ENCODE measurements at places on chromosomes 5 and 9. TPM values are rescaled to one million over a fixed set of nuclear protein-coding genes. Genes with fewer than 3 reads are reported as not detected.

The PCDHA9 gene
- total RNA-seq, result 2.5 TPM

The EFNA5 gene
- 65.0 TPM for total RNA-seq

The CCL19 gene
- total RNA-seq, result not detected

The NR2F1 gene
- 6.6 TPM for total RNA-seq

GRCh38 chr5:142767178-142767577 lies 3.0 kb upstream of the ARHGAP26 start:
- H3K4me3 ChIP-seq, result no peak overlapping the region
- H3K27me3 ChIP-seq, result peaks cover 12% of the 10 kb centered on the region
- H3K27ac ChIP-seq, result no peak overlapping the region
- peaks cover 7% of the 10 kb centered on the region for H3K4me1 ChIP-seq

DNA sequence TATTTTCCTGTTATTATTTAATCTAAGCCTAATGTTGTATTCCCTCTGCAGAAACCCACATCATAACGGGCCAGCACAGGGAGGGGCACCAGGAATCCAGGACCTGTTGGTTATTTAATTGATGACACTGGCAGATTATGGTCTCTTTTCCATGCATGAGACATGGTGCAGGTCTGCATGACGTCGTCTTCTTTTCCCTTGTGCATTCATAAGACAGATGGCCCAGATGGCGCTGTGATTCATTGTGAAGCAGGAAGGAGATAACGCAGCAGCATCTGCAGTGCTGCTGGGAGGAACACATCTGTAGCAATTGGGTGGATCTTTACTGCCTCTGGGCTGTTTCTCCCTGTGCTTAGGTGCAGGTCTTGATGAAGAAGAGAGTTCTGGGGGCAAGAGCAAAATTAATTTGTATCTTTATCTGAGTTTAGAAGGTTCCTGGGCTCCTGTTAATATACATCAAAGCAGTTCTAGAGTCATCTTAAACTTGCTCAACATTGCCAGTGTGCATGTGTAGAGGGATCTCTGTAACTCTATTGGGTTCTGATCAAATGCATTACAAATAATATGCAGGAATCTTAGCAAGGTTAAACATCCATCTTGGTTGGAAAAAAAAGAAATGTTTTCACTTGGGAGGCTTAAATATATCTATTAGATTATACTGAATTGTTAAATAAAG lies 176.1 kb downstream of the PCSK1 start:
- H3K27me3 ChIP-seq, result no peaks in the 10 kb centered on the region
- no peak overlapping the region for H3K4me3 ChIP-seq
- H3K4me1 ChIP-seq, result no peaks in the 10 kb centered on the region
- DNase-seq, result no peak
- H3K27ac ChIP-seq, result no peak overlapping the region
- no peaks in the 10 kb centered on the region for H3K36me3 ChIP-seq

DNA sequence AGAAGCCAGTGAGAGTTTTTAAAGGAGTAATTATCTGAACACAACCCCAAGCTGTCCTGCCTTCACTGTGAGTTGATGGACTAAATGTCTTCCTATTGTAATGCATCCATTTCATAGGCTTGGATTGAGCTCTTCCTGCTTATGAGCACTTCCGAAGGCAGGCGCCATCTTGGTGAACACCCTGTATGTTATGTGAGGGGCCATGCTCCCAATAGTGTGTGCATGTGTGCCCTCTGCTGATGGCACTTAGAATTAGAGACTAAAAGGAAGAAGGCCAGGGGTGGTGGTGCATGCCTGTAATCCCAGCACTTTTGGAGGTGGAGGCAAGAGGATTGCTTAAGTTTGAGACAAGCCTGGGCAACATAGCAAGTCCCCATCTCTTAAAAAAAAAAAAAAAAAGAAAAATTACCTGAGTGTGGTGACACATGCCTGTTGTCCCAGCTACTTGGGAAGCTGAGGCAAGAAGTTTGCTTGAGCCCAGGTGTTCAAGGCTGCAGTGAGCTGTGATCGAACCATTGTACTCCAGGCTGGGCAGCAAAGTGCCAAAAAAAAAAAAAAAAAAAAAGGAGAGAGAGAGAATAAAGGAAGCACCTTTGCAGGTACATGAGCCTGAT lies 65.0 kb downstream of the C9orf152 start:
- DNase-seq, result no peak

DNA sequence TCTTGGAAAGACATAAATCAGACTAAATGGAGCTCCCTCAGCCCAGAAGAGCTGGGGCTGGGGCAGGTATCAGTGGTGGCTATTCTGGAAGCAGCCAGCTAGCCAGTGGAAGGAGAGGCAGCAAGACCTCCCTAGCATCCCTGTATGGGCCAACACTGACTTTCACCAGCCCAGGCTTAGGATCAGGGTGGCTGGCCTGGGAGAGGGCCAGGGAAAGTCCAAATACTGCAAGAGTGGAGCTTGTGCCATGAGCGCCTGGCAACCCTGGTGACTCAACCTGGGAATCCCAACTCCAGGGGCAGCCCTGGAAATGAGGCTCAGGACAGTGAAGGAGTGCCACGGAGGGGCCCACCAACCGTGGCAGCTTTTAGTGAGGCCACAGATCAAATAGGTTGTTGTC lies 7.6 kb upstream of the IRF1 start:
- H3K36me3 ChIP-seq, result no peaks in the 10 kb centered on the region
- peak; percentile 66 for DNase-seq
- peaks cover 5% of the 10 kb centered on the region for H3K4me1 ChIP-seq
- peak overlapping the region; percentile 69 for H3K27ac ChIP-seq
- H3K4me3 ChIP-seq, result no peak overlapping the region

- no peak for DNase-seq
- H3K4me3 ChIP-seq, result no peak overlapping the region
- H3K27me3 ChIP-seq, result no peaks in the 10 kb centered on the region
- H3K36me3 ChIP-seq, result peaks cover 1% of the 10 kb centered on the region
- no peak overlapping the region for H3K27ac ChIP-seq
Observed at GRCh38 chr5:93993161-93993560, 251.8 kb upstream of the POU5F2 start.

DNA sequence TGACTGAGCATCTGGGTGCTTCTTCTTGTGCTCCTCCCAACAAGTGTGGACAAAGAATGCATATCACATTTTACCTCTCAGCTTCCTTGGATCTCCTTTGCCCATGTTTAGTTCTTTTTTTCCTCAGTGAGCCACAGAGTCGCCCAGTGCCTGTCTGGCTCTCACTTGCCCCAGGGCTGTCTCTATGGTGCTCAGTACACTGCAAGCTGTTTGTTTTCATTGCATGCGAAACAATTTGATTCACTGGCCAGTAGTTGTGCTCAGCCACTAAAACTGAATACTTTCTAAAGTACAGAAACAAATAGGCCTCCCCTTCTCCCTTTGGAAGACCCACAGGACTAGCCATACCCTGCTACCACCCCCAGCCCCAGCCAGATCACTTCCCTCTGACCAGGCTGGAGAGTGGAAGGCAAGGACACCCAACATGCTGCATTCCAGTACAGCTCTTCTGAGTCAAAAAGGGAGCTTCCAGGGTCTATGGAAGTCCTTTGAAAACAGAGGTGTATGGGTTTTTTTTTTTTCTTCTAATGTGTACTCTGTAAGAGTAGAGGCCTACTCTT lies 3.8 kb downstream of the LHFPL2 start:
- no peaks in the 10 kb centered on the region for H3K27me3 ChIP-seq
- peak overlapping the region; percentile 61 for H3K4me3 ChIP-seq
- H3K4me1 ChIP-seq, result peaks cover 52% of the 10 kb centered on the region
- H3K27ac ChIP-seq, result no peak overlapping the region
- H3K36me3 ChIP-seq, result peaks cover 27% of the 10 kb centered on the region

DNA sequence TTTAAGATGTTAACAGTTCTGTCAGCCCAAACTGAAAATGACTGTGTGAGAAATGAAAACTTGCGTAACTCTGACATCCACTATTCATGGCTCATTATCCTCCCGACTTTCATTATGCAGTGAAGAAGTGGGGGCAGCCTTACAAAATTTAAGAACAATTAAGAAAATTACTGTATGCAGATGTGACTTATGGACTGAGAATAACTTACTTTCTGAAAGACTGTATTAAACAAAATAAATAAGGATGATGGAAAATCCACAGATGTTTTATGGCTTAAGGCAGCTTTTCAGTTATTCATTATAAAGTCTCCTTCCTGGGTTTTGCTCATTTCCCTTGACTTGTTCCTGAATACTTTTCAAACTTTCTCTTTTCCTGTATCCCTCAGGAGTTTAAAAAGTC lies 55.2 kb downstream of the GRIN3A start:
- DNase-seq, result no peak
- H3K27ac ChIP-seq, result no peak overlapping the region
- peaks cover 4% of the 10 kb centered on the region for H3K27me3 ChIP-seq

DNA sequence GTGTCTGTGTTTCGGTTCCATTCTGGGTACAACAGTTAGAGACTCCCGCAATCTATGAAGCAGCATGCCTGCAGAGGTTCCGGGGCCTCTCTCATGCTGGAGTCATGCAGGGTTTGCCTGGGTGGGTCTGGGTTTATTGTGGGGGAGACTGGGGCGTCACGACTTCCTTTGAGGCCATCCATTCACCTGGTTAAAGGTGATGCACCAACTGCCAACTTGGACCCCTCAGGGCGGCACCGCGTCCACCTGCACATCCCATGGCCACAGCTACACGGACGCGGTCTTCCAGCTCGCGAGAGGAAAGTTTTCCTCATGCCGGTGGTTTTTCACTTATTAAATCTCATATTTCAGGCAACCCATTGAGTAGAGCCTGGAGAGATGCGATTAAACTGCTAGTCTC lies 30.9 kb upstream of the IRX4 start:
- H3K27me3 ChIP-seq, result peaks cover 23% of the 10 kb centered on the region
- no peak overlapping the region for H3K27ac ChIP-seq
- no peak for DNase-seq

DNA sequence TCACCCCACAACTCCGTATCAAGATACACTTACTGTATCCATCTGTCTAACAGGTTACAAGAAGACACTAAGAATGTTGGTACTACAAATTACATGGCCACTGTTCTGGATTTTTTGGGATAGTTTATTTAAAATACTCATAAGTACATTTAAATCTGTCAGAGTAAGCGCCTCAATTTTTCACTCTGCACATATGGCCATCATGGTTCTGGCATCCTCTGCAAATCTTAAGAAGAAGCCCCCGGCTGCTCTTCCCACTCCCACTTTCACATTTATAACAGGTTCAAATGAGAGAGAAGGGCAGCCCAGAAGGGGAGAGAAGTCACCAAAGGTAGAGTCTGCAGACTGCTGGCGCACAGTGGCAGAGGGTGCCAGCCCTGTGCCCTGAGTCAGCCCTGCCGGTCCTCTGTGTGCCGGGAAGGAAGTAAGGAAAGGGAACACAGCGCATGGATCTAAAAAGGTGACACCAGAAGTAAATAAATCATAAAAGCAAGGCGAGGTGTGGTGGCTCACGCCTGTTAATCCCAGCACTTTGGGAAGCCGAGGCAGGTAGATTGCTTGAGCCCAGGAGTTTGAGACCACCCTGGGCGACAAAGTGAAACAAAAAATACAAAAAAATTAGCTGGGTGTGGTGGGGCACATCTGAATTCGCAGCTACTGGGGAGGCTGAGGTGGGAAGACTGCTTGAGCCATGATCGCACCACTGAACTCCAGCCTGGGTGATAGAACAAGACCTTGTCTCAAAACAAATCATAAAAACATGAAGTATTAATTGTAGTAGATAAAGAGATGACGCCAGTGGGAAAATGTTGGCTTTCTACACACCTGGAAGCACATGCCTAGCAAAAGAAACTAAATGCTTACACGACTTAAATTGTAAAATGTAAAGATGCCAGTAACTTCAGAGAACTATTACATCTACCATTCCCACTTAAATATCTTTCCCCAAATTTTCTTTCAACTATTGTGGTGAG lies 30.0 kb downstream of the RNF130 start:
- no peak overlapping the region for H3K27ac ChIP-seq
- H3K4me3 ChIP-seq, result no peak overlapping the region
- H3K36me3 ChIP-seq, result peaks cover 42% of the 10 kb centered on the region
- peaks cover 11% of the 10 kb centered on the region for H3K4me1 ChIP-seq
- no peak for DNase-seq

DNA sequence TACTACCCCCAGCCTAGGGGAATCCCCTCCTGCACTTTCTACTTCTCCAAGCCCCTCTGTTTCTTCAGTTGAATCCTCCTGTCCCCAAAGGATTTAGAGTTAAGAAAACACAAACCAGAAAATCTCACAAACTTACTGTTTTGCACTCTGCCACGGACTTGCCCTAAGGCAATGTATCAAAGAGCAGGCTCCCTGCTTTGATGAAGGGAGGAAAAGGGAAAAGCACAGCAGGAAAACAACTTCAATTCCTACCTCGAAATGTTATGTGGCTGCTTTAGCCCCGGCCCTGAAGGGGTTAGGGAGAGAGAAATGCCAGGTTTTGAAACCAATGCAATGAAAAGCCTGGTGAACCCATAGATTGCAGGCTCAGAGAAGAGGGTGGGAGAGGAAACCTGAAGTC lies 254.7 kb downstream of the MAN2A1 start:
- H3K4me3 ChIP-seq, result no peak overlapping the region
- no peaks in the 10 kb centered on the region for H3K36me3 ChIP-seq
- no peaks in the 10 kb centered on the region for H3K27me3 ChIP-seq
- H3K4me1 ChIP-seq, result peaks cover 15% of the 10 kb centered on the region

DNA sequence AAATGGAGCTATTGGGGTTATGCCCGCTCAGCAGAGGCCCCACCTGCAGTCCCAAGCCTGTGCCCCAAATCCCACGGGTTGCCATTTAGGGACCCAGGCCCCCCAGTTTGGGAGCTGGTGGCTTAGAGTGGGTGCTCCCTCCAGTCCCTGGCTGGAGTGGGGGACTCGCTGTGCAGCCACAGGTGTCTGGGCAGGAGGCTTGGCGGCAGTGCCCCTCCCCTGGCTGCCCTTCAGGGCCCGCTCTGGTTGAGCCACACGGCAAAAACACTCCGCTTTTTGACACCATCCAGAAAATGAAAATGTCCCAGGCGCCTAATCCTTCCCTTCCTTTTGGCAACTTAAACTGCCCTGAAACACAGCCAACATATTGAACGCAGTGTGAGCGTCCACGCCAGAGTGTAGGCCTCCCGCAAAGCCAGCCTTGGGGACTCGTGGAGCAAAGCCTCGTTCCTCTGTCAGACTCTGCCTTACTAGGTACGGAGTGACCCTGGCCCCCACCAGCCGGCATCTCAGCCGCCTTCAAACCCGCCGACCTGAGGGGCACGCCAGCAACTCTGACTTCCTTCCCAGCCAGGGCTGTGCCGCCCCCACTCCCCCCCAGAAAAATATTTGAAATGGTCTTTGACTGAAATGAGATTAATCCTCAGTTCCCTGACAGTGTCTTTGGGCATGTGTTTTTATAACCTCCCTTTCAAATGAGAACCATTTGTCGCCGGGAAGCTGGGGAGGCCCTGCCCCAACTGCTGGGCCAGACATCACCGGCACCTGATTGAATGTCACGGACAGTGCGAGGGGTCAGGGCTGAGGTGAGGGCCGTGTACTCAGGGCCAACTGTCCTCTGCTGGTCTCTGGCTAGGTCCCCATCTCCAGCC lies 98.5 kb upstream of the LMX1B start:
- no peak for DNase-seq
- no peak overlapping the region for H3K27ac ChIP-seq
- H3K4me1 ChIP-seq, result peaks cover 50% of the 10 kb centered on the region
- peak overlapping the region; percentile 65 for H3K4me3 ChIP-seq
- no peaks in the 10 kb centered on the region for H3K36me3 ChIP-seq

Data from type B pancreatic cell (in vitro differentiated cells).